ENCODE measurements at places on chromosomes 3 and 15.

- no peak for DNase-seq
Measured at GRCh38 chr3:105259496-105259895, 107.2 kb upstream of the ALCAM start.

- no peak for DNase-seq
Measured at GRCh38 chr3:12963231-12963896, 109.9 kb downstream of the IQSEC1 start.

GRCh38 chr15:72338617-72339321 lies 18.8 kb upstream of the CELF6 start:
- no peak for DNase-seq

GRCh38 chr3:131796111-131796510 lies 238.7 kb downstream of the CPNE4 start:
- no peak for DNase-seq

- no peak for DNase-seq
Measured at GRCh38 chr15:78944202-78944625, 632 bp downstream of the CTSH start.

DNA sequence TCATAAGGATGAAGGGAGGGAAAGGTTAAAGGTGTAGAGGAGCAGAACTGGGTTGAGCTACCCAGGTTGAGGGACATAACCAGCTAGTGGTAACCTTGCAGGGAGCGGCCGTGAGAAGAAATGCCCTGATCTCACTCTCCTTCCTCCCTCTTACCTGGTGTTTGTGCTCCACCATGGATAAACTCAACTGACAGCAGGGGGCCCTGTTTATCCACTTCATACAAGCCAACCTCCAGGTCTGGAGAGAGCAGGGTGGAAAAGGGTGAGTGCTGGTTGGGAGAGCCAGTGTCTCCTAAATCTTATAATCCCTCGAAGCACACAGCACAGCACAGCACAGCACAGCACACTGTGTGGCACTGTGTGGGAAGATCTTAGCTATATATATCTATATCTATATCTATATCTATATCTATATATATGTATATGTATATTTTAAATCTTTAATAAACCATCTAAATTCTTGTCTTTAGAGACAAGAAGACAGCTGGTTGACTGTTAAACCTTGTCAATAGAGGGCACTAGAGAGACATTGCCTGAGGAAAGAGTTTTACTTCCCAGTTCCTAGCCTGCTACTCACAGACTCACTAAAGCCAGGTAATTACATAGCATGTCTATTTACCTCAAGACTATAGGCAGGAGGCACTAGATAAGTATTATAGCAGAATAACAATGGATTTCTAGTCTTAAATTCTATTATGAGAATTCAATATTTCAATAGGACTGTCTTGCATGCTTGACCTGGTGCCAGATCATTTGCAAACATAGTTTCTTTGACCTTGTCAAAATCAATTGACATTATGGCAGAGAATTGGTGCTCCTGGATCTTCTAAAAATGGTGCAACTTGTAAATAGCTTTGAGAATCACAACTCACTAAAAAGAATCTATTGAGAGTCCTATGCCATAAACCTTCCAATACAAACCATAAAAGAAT lies 21.7 kb upstream of the FMN1 start:
- no peak for DNase-seq

- no peak for DNase-seq
Measured at GRCh38 chr3:108222853-108223565, 785 bp upstream of the IFT57 start.

GRCh38 chr15:83118968-83119367 lies 11.5 kb downstream of the TM6SF1 start:
- no peak for DNase-seq

DNA sequence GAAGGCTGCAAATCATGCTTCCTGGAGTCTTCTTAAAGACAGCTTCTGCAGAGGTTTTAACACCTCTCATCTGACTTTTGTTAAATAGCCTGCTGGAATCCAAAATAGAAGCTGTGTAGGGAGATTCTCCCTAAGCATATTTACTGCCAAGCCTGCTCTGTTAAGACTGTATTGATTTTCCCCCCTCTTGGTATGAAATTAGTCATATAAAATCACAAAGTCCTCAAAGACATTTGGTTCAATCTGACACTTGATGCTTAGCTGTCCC lies 94.6 kb downstream of the ITPR1 start:
- no peak for DNase-seq

DNA sequence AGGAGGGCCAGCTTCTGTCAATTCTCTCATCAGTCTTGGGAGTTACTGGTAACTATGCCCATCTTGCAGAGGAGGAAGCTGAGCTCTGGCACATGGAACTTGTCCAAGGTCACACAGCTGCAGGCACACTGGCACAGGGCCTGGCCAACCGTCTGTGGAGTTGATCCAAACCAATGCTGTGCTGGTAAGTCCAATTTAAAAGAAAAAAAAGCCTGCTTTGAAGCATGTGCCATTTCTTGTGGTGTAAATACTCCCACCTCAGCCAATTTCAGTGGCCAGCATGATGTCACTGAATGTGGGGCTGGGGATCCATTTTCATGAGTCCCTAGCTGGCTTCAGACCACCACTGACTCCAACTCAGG lies 83.4 kb downstream of the CHSY1 start:
- no peak for DNase-seq

DNA sequence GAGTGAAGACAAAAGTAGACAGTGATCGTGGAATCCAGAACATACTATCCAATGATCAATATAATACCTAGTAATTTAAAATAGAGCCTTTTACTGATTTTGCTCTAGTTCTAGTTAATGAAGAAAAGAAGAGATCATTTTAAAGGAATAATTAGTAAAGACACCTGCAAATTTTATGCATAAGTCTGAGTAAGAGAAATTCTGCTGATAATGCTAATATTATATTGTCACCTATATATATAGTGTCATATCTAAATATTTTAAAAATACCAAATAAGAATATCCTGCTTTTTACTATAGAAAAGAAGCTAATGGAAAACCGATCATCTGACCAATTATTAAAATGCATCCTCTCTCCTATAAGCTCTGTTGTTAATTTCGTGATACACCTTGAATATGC lies 152.1 kb downstream of the CNTN4 start:
- DNase-seq = no peak

- DNase-seq = no peak
Measured at GRCh38 chr3:159816512-159816911, 172.1 kb upstream of the IL12A start.

DNA sequence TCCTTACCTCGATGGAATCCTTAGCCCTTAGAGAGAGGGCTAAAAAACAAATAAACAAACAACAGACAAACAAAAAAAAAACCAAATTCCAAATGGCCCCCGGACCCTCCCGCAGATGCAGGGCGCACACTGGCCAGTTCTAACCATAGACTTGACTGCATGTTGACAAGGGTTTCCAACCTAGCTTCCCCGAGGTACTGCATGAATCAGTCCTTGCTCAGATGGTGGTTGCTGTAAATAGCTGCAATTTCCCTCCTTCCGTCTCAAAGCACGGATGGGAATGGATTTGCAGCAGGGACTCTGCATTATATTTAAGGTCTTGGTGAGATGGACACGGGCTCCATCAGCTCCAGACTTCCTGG lies 162.8 kb downstream of the CD47 start:
- no peak for DNase-seq

DNA sequence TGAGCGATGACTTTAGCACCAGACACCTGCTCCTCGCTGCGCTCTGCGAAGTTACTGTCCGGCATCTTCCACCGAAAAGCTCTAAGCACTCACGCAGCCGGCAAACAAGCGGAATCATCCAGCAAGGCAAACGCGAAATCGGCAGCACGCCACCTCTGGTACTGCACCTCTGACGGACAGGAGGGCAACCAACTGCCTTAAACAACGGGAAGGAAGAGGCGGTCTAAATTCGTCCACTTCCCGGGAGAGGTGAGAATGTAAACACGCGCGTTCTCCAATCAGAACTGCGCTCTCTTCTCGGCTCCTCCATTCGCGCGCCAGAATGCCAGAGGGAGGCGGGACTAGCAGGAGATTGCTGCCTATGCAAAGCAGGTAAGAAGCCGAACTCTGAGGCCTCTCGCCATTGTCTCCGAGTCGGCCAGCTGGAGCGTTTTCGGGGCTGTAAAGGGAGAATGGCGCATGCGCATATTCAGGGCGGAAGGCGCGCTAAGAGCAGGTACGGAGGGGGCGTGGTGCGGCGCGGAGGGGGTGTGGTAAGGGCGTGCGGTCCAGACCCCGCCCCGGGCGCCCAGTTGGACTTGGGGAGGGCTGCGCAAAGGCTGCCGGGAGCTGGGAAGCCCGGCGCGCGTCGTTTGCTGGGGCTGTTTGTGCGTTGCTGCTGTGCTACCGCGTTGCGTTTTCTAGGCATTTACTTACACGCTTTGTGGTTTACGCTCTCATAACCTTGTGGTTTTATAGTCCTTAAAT lies at the start of the genes BTD and HACL1:
Gene BTD (plus strand): TSS at position 347 of the 747 bp plus-strand sequence. CDS start 33,695 bp downstream, outside the sequence.
Gene HACL1 (minus strand): TSS at position 171 of the 747 bp plus-strand sequence. CDS start 106 bp downstream, at position 65.
- peak; percentile 99 for DNase-seq

GRCh38 chr3:98982351-98982750 lies 80.9 kb upstream of the DCBLD2 start:
- DNase-seq = no peak

GRCh38 chr3:31550452-31551251 lies 17.9 kb downstream of the STT3B start:
- DNase-seq = no peak

GRCh38 chr3:24254649-24255048 lies 240.0 kb downstream of the THRB start:
- no peak for DNase-seq

DNA sequence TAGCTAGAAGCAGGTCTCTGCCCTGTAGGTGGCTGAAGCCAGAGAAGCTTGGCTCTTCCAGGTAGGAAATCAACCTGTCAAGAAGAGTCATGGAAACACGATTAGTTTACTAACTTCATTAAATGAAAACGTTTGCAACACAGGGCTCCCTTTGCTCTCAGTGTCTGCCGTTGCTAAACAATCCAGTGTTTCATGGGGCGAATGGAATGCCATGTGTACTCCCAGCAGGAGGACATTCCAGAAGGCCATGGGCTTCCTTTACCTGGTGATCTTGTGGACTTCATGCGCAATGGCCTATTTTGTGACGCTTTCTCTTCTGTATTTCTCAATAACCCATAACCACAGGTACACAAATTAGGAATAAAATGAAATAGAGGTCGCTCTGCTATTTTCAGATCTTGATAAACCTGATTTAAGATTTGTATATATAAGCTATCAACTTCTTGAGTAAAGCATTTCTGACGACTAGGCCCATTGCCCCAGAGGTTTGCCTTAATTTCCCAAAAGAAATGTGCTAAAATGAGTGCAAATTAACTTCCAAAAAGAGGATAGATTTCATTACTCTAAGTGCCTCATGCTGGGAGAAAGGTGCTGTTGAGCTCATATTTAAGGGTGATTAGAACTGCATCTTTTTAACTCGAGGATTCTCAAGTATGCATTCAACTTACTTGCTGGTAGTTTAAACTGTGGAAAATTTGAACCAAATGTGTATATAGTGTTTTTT lies 171.0 kb downstream of the EPHA3 start:
- DNase-seq = no peak

- no peak for DNase-seq
Measured at GRCh38 chr3:13662238-13662847, 113.4 kb downstream of the FBLN2 start.

- DNase-seq = no peak
Measured at GRCh38 chr3:159929171-159930141, 59.2 kb upstream of the IL12A start.

GRCh38 chr3:17014709-17015108 lies 130.0 kb downstream of the PLCL2 start:
- DNase-seq = no peak

- no peak for DNase-seq
Measured at GRCh38 chr15:93610944-93611343, 521.9 kb upstream of the RGMA start.

DNA sequence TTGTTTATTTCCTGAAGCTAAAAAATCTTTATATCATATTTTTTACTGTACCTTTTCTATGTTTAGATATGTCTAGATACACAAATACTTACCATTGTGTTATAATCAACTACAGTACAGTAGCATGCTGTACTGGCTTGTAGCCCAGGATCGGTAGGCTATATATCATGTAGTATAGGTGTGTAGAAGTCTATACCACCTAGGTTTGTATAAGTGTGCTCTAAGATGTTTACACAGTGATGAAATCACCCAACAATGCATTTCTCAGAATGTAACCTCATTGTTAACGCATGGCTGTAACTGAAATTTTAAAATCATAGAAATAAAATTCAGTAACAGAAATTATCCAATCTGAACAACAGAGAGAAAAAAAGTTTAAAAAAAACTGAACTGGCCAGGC lies 43.2 kb downstream of the EIF3J start:
- DNase-seq = no peak

GRCh38 chr3:107833722-107834416 lies 257.0 kb downstream of the CD47 start:
- DNase-seq = no peak
